Prostate gland (tissue), 2 donors: ENCODE measurements at places on chromosomes 16 and 17.
A peak's percentile ranks its signal among the peaks of the same experiment; 100 is the strongest.

DNA sequence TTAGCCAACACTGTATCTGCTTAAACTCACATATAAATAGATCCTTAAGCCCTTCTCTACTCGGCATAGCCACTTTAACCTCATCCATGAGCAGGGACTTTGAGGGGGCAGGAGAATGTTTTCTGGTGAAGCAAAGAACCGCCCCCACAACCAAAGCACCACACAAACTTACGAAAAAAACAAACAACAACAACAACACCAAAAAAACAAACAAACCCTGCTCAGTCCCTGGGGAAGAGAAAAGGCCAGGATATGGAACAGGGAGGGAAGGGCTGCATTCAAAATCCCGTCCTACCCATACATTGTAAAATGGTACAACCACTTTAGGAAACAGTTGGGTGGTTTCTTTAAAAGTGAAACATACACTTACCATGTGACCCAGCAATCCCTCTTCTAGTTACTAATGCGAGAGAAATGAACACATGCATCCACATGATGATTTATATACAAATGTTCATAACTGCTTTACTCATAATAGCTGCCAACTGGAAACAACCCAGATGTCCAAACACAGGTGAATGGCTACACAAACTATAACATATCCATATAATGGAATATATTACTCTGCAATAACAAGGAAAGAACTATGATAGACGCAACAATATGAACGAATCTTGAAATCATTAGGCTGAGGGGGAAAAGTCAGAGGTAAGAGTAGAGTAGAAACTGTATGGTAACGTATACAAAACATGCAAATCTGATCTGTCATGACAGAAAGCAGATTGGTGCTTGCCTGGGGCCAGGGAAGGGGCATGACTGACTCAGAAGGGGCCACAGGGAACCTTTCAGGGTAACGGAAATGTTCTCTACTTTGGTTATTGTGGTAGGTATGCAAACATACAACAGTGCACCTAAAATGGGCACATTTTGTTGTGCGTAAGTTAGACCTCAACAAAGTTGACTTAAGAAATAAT is 37.7 kb upstream of the TOB1 start:
- DNase-seq = no peak

- no peak for DNase-seq
Measured at GRCh38 chr17:4891411-4892410, 7.6 kb upstream of the C17orf107 start.

DNA sequence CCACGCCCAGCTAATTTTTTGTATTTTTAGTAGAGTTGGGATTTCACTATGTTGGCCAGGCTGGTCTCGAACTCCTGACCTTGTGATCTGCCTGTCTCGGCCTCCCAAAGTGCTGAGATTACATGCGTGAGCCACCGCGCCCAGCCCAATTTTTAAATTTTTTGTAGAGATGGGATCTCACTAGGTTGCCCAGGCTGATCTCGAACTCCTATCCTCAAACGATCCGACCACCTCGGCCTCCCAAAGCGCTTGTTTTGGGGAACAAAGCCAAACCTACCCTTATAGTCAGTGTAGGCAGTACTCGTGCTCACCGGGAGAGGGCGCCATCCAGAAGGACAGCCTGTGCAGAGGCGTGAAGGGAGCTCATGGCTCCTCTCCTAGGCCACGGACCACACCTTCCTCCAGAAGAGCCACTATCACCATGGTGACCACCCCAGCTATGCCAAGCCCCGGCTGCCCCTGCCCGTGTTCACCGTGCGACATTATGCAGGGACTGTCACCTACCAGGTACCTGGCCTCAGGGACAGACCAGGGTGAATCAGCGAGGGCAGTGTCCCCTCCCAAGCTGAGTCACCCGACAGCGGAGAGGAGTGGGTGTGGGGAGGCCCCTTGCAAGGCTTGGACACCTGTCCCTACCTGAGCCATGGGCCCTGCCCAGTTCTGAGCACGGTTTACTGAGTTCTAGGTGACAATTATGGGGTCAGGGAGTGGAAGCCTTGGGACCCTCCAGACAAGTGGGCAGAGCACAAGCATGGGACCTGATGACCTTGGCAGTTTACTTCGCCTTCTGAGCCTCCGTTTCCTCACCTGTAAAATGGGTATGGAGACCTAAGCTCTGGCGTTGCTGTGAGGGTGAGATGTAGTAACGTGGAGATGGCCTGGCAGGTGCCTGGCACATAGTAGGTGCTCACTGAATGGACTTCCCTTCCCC is 13.7 kb downstream of the MYO15B start:
- no peak for DNase-seq

- peak; percentile 51 for DNase-seq
Measured at GRCh38 chr16:57720142-57720575, 15.4 kb upstream of the KATNB1 start.

- DNase-seq = no peak
Measured at GRCh38 chr16:74315059-74315458, 18.4 kb downstream of the PSMD7 start.

DNA sequence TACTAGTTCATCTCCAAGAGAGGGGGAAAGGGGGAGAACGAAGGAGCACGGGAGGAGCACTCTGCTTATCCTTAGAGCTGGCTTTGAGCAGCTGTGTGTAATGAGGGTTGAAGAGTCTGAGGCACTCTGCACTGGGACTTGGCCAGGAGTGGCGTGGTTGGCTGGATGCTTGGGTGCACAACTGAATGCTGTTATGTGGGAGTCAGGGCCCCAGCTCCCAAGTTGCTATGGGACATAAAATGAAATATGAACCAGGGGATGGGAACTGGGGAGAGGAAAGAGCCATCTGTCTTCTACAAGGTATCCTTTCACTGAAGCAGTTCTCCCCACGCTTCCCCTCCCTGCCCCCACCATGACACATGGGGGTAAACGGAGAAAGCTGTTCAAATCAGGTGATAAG is 105.9 kb upstream of the ANKFN1 start:
- DNase-seq = no peak

DNA sequence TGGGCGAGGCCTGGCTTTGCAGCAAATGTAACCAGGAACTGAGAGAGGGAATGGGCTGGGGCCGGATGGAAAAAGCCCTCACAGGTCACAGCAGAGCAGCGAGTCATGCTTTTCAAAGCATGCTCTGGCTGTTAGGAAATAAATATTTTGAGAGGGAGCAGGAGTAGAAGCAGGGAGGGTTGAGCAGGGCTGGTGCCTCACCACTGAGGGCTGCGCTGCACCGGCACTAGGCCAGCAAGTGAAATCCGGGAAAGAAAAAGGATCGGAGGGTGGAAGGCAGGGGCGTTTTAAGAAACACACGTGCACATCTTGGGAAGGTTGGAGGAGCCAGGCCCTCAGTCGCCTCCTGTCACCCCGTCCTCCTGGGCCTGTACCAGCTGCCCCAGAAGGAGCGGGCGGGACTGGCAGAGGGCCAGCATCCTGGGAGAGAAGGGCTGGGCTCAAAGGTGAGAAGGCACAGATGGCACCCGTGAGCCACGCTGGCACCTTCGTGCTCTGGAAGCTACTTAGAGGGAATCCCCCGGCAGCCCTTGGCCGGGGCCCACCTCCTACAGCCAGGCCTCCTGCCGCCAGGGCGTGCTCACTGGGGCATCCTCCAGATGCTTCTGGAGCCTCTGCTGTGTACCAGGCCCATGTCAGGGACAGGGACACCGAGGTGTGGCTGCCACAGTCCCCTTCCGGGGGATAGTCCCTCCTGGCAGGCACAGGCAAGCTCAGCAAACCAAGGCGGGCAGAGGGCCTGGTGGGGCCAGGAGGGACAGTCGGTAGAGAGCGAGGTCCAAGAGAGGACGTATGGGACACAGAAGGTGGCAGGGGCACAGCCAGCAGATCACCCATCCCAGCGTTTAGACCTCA is 71.5 kb upstream of the PLCG2 start:
- DNase-seq = no peak

- no peak for DNase-seq
Measured at GRCh38 chr17:19678581-19679453, 30.3 kb downstream of the ALDH3A2 start.

- no peak for DNase-seq
Measured at GRCh38 chr17:80011989-80012555, 23.6 kb downstream of the TBC1D16 start.

GRCh38 chr17:27906623-27907022 is 13.5 kb upstream of the LYRM9 start:
- DNase-seq = no peak

DNA sequence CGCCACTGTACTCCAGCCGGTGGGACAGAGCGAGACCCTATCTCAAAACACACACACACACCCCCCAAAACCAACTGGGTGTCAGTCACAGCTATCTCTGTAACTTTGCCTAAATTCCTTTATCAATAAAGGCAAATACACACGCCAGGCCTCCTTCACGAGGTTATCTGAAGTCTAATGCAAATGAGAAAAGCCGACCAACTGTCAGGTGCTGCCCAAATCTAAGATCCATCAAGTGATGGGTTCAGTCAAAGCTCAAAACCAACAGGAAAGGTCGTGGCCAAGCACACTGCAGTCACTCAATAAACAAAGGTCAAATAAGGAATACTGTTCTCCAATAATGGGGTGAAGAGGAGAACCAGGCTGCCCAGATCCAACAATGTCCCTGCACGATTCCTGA is 1.1 kb downstream of the ANKFY1 start:
- DNase-seq = no peak

- no peak for DNase-seq
Measured at GRCh38 chr17:32265192-32265923, at the start of gene RHBDL3. TSS of gene RHBDL3 (plus strand) at chr17:32265832. CDS start at chr17:32266190, 358 bp downstream.

GRCh38 chr16:4692460-4693295 is 684 bp upstream of the NUDT16L1 start:
- no peak for DNase-seq

GRCh38 chr16:2280461-2280860 is 12.5 kb upstream of the RNPS1 start:
- no peak for DNase-seq

DNA sequence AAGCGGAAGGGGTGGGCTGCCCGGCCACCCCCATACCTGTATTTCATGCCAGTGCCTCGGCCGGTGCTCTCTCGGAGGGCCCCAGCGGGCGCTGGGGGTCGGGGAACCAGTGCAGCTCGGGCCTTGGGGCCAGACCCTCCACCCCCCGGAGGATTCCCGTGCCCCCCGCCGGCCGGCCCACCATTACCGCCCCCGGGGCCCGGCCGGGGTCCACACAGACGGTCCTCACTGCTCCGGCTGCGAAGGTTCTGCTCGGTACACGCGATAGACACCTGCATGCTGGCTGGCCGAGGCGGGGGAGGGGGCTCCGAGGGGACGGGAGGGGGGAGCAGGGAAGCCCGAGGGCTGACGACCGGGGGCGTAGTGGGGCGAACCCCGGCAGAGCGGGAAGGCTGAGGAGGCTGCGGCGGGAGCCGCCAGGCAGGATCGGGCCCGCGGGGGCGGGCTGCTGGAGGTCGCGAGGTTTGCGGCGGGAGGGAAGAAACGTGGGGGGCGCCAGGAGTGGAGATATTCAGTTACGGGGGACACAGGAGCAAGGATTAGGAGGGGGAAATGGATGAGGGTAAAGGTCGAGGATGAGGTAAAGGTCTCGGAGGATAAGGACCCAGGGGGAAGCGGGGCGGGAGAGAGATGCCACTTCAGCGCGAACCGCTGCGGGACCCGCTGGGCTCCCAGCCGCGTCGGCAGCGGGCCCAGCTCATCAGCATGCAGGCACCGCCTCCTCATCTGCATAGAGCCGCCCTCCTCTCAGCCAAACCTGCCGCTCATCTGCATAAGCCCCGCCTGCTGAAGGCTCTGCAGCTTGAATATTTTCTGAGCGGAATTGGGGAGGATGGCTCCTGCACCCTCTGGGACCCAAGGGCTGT is at the start of gene KCNAB3:
Gene KCNAB3, minus strand, starts transcription at position 699 of the 866 bp plus-strand sequence. Its CDS starts 421 bp downstream, at position 278.
- DNase-seq = peak; percentile 60

GRCh38 chr16:12467418-12468210 is 336.1 kb downstream of the CPPED1 start:
- no peak for DNase-seq

GRCh38 chr17:50240851-50241250 is 33.4 kb upstream of the TMEM92 start:
- no peak for DNase-seq

DNA sequence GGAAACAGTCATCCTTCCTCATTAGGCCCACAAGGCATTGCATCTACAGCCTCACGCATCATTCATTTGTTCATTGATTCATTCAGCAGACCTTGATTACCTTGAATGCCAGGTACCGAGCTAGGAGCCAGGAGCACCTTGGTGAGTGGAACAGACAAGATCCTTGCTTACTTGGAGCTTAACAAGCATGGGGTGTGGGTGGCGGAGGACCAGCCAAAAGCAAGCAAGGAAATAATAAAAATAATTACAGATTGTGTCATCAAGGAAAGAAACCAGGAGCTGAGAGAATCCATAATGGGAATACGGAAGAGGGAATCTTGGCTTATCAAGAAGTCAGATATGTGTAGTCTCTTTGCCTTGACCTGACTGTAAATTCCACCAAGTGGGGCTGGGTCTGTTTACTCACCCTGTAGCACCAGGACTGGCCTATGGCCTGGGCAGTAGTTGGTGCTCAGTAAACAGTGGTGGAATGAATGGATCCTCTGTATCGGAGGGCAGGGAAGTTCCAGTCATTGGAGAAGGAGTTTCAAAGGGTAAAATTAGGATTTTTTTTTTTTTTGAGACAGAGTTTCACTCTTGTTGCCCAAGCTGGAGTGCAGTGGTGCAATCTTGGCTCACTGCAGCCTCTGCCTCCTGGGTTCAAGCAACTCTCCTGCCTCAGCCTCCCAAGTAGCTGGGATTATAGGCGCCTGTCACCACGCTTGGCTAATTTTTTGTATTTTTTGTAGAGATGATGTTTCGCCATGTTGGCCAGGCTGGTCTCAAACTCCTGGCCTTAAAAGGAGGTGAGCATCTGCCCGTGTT is 157.7 kb downstream of the MSI2 start:
- DNase-seq = no peak

DNA sequence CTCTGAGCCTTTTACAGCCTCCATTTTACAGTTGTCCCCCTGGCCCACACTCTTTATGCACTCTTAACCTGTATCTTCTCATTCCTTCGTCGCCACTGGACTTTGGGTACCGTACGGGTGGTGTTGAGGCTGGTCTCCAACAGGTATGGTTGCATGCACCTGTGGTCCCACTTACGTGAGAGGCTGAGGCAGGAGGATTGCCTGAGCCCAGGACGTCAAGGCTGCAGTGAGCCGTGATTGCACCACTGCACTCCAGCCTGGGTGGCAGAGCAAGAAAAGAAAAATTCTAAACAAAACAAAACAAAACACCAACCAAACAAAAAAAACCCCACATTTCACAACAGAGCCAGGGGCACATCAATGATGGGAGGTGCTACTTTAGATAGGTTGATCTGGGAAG is 14.4 kb upstream of the TMEM98 start:
- DNase-seq = no peak

DNA sequence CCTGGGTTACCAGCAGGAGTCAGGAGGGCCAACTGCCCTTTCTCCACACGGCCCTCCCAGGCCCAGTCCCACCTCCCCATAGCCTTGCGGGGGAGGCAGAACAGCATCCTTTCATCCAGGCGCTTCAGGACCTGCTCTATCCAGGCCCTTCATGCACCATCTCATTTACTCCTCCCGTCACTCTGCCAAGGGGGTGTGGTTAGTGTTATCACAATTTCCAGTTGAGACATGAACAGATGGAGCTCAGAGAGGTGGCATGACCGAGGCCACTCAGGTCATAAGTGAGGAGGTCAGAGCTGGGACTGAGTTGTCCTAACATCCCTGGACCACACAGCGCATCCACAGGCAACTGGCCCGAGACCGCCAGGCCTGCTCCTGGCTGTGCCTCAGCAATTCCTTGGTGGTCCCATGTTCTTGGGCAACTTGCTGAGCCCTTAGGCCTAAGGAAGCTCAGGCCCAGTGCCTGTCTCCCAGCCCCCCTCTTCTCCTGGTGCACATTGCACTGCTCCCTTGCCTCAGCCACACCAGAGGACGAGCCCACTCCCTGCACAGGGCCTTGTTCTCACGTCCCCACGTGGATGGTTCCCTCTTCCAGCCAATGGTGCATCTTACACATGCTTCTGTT is 23.8 kb downstream of the C17orf100 start:
- no peak for DNase-seq

GRCh38 chr17:5123343-5124124 is 7.7 kb downstream of the USP6 start:
- no peak for DNase-seq
